ENCODE measurements at places on chromosomes 1 and 21.

- DNase-seq = no peak
Observed at GRCh38 chr1:221923929-221924598, 182.2 kb upstream of the DUSP10 start.

DNA sequence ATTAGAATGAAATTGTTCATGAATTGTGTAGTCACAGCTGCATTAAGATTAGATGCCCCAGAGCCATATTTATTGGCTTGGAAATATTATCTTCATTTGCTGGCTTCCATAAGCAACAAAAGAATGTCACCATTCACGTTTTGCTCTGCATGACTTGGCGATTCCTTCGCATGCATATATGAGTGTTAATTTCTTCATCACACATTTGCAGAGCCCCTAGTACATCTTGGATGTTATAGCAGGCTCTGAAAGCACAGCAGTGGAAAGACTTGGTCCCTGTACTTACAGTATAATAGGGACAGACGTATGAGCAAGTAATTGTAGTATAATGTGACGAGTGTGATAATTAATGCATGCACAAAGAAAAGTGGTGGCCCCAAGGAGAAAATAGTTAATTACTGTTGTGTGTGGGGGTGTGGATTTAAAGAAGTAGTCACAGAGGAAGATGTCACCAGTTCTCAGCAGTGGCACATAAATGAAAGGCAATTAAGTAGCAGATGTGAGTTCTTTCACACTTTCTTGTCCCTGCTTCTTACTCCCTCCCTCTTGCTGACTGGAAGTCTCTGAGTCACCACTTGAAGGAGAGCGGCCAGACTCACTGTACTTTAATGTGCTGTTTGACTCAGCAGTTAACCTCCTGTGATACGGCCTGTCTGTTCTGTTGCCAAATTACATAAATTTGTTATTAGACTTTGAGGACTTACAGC, 21.0 kb downstream of the S100A10 start:
- no peak for DNase-seq

- DNase-seq = no peak
Observed at GRCh38 chr1:38014724-38015424, 2.3 kb downstream of the UTP11 start.

DNA sequence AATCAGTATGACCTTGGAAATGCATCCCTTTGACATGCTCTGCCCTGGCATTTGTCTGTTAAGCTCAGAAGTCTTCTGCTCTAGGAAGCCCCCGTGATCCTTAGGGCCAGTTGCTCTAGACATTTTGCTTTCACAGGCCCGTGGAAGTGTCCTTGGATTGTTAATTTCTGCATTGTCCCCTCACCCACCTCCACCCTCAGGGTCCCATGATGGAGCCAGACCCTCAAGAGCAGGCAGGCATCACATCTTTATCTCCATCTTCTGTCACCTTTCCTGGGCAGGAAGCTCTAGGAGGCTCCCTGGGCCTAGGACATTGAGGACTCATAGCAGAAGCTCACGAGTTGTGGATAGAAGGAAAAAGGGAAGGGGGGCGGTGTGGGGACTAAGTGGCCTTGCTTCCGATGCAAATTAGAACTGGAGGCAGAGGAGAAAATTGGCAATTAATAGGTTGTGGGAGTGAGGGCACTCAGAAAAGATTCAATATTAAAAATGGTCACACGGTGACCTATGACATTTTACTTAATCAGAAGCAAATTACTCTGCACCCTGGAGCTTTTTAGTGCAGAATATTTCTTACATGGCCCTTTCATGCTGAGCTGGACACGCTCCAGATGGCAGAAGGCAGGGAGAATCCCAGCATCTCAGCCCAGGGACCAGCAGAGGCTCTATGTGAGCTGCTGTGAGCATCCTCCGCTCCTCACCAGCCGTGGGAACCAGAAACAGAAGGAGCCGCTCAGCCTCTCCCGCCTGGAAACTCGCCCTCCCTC, 185.0 kb downstream of the MATN1 start:
- no peak for DNase-seq

- DNase-seq = no peak
Observed at GRCh38 chr1:215482079-215482478, 85.0 kb upstream of the KCTD3 start.

DNA sequence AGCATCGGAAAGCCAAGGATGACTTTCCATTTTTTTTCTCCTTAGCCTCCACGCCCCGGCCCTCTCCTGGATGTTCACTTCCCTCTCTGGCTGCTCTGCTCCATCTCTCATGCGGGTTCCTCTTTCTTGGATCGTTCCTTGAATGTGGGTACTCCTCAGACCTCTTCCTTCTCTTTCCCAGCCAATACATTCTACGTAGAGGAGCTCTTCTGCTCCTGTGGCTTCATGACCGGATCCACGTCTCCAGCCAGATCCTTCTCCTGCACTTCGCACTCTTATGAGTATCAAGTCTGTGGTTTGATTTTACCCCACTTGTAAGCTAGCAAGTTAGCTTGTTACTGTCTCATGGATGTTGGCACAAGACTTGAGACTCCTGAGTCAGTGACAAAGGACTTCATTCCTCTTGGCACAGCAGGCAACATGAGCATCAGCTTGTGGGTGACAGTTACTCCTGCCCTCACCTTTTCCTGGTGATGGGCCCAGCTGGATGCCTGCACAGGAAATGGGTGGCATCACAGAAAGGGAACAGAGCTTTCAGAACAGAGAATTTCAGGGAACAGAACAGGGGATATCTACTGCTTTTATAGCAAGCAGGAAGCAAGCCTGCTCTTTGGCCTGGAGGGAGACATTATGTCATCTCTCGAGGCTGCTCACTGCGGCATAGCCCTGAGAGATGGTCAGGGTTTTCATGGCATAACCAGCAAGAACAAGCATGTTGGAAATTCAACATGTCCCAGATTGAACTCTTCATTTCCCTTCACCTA, 100.1 kb upstream of the KIF26B start:
- no peak for DNase-seq

GRCh38 chr1:244552336-244552735, 91.3 kb downstream of the CATSPERE start:
- no peak for DNase-seq

GRCh38 chr1:145956781-145957442, 905 bp downstream of the LIX1L start:
- DNase-seq = peak; percentile 17

DNA sequence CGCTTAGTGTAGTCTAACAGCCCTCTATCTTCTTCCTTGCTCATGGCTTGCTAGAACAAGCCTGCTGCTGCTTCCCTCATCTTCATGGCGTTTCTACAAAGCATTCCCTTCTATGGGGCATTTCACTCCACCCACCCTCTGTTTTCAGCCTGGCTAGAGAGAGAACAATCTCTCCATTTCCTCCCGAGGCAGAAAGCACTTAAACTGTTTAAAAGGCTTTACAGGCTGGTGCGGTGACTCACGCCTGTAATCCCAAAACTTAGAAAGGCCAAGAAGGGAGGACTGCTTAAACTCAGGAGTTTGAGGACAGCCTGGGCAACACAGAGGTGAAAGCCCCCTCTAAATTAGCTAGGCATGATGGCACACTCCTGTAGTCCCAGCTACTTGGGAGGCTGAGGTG, 17.8 kb downstream of the ORC1 start:
- no peak for DNase-seq

- no peak for DNase-seq
Observed at GRCh38 chr1:39085174-39085573, 59.0 kb downstream of the NDUFS5 start.

DNA sequence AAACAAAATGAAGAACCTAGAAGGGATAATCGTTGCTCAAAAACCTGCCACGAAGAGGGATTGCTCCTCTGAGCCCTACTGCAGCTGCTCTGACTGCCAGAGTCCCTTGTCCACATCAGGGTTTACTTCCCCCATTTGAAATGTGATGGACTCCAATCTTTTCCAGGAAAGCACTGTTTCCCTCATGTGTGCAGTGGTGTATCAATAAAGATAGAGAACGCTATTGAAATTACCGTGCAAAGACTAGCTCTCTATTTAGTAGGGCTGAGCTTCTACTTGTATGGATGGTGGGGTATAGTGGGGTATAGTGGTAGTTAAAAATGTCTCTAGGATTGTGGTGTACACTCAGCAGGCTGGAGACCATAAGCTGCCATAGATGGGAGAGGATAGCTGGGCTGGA, 3.7 kb downstream of the TMCO2 start:
- DNase-seq = no peak

All from SHP77 (cell line).